Activated CD4-positive, alpha-beta T cell treated with anti-CD3 and anti-CD28 coated beads for 36 hours (primary cell): ENCODE measurements at places on chromosomes 3 and 15. TPM values are rescaled to one million over a fixed set of nuclear protein-coding genes. Genes with fewer than 3 reads are reported as not detected.
A peak's percentile ranks its signal among the peaks of the same experiment; 100 is the strongest.

DNA sequence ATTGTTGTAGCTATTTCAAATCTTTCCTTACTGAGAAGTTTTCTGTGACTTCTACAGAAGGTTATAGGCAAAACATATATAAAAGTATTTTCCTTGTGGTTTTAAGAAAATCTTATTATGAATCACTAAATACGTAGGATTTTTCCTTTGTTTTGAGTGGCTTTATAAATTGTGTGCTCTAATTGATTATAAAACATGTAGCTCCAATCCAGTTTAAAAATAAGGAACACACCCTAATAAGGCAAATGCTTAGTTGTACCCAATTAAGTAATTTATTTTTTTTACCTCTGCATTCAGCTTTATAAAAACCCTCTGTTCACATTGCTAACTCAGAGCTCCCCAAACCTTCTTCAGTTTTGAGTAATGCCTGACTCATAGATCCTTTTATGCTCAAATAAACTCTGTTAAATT, 408.0 kb downstream of the NAALADL2 start:
- H3K36me3 ChIP-seq: no peaks in the 10 kb centered on the region
- no peak overlapping the region for H3K4me3 ChIP-seq
- no peak overlapping the region for H3K27ac ChIP-seq
- DNase-seq: no peak
- no peaks in the 10 kb centered on the region for H3K4me1 ChIP-seq

- H3K27me3 ChIP-seq: no peaks in the 10 kb centered on the region
- DNase-seq: no peak
- peaks cover 54% of the 10 kb centered on the region for H3K4me1 ChIP-seq
- H3K4me3 ChIP-seq: no peak overlapping the region
- no peak overlapping the region for H3K27ac ChIP-seq
- H3K36me3 ChIP-seq: peaks cover 4% of the 10 kb centered on the region
Measured at GRCh38 chr3:16944356-16944755, 59.6 kb downstream of the PLCL2 start.

DNA sequence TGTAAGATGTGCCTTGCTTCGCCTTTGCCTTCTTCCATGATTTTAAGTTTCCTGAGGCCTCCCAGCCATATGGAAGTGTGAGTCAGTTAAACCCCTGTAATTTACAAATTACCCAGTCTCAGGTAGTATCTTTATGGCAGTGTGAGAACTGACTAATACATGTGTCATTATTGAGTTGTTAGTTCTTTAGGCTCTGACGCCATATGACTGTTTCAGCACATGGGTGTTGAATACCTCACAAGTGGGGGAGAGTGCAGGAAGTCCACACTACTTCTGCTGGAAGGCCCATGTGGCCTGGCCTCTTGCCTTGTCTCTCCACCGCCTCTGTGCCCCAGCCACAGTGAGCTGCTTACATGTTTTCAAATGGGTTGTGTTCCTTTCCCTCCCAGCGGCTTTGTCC, 28.5 kb downstream of the MFSD1 start:
- H3K27ac ChIP-seq: no peak overlapping the region
- no peak overlapping the region for H3K4me3 ChIP-seq
- H3K36me3 ChIP-seq: peaks cover 17% of the 10 kb centered on the region
- no peaks in the 10 kb centered on the region for H3K4me1 ChIP-seq
- DNase-seq: peak; percentile 16
- no peaks in the 10 kb centered on the region for H3K27me3 ChIP-seq

- no peaks in the 10 kb centered on the region for H3K36me3 ChIP-seq
- no peak for DNase-seq
- H3K4me1 ChIP-seq: no peaks in the 10 kb centered on the region
- H3K4me3 ChIP-seq: no peak overlapping the region
- H3K27ac ChIP-seq: no peak overlapping the region
Measured at GRCh38 chr3:90092994-90093393, 985.6 kb downstream of the EPHA3 start.

DNA sequence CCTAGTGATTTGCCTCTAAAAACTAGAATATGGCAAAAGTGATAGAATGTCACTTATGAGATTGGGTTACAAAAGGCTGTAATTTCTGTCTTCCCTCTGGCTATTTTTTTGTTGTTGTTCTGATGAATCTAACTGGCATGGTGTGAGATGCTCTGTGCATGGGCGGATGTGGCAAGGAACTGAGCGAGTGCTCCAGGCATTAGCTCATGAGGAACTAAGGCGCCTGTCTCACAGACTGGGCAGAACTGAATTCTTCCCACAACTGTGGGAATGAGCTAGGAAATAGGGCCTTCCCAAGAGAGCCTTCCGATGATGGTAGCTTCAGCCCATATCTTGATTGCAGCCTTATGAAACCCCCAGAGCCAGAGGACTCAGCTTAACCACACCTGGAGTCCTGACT, 222.5 kb downstream of the NR2F2 start:
- DNase-seq: no peak
- H3K36me3 ChIP-seq: no peaks in the 10 kb centered on the region
- H3K4me1 ChIP-seq: no peaks in the 10 kb centered on the region

GRCh38 chr3:48538451-48538850, 18.2 kb downstream of the PFKFB4 start:
- H3K36me3 ChIP-seq: peaks cover 53% of the 10 kb centered on the region
- H3K27me3 ChIP-seq: no peaks in the 10 kb centered on the region
- no peaks in the 10 kb centered on the region for H3K4me1 ChIP-seq

GRCh38 chr15:61155741-61156700, 73.1 kb downstream of the RORA start:
- no peaks in the 10 kb centered on the region for H3K36me3 ChIP-seq
- DNase-seq: no peak
- H3K4me1 ChIP-seq: no peaks in the 10 kb centered on the region
- no peak overlapping the region for H3K4me3 ChIP-seq
- no peak overlapping the region for H3K27ac ChIP-seq

DNA sequence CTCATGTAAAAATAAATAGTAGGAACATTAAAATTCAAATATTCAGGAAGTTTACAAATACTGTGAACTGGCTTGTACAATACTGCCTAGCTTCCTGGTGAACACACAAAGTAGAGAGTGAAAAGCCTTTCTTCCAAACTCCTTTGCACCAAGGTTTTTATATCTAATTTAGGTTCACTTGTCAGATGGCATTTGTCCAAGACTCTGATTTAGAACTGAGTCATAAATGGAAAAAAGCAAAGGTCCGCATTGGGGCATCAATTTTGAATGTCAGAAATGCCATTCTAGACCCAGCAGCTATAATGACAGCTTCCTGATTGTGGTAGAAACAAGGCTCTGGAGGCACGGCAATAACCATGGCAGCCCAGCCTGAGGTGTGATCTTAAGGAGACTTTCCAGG, 160.7 kb downstream of the PDE8A start:
- H3K27me3 ChIP-seq: no peaks in the 10 kb centered on the region
- peaks cover 15% of the 10 kb centered on the region for H3K36me3 ChIP-seq
- H3K27ac ChIP-seq: no peak overlapping the region
- H3K4me3 ChIP-seq: no peak overlapping the region

- H3K27me3 ChIP-seq: no peaks in the 10 kb centered on the region
- peaks cover 32% of the 10 kb centered on the region for H3K4me1 ChIP-seq
- H3K4me3 ChIP-seq: no peak overlapping the region
- H3K36me3 ChIP-seq: peaks cover 52% of the 10 kb centered on the region
- no peak for DNase-seq
Measured at GRCh38 chr15:52031556-52031955, 12.5 kb downstream of the MAPK6 start.

- H3K4me1 ChIP-seq: no peaks in the 10 kb centered on the region
- H3K27ac ChIP-seq: no peak overlapping the region
- H3K4me3 ChIP-seq: no peak overlapping the region
- H3K27me3 ChIP-seq: no peaks in the 10 kb centered on the region
- DNase-seq: no peak
Measured at GRCh38 chr3:175002732-175003143, 143.6 kb downstream of the NAALADL2 start.

GRCh38 chr15:40944510-40945296, 8.6 kb upstream of the CHAC1 start:
- no peaks in the 10 kb centered on the region for H3K36me3 ChIP-seq
- peaks cover under 1% of the 10 kb centered on the region for H3K27me3 ChIP-seq
- no peak overlapping the region for H3K27ac ChIP-seq
- H3K4me3 ChIP-seq: no peak overlapping the region
- no peak for DNase-seq

DNA sequence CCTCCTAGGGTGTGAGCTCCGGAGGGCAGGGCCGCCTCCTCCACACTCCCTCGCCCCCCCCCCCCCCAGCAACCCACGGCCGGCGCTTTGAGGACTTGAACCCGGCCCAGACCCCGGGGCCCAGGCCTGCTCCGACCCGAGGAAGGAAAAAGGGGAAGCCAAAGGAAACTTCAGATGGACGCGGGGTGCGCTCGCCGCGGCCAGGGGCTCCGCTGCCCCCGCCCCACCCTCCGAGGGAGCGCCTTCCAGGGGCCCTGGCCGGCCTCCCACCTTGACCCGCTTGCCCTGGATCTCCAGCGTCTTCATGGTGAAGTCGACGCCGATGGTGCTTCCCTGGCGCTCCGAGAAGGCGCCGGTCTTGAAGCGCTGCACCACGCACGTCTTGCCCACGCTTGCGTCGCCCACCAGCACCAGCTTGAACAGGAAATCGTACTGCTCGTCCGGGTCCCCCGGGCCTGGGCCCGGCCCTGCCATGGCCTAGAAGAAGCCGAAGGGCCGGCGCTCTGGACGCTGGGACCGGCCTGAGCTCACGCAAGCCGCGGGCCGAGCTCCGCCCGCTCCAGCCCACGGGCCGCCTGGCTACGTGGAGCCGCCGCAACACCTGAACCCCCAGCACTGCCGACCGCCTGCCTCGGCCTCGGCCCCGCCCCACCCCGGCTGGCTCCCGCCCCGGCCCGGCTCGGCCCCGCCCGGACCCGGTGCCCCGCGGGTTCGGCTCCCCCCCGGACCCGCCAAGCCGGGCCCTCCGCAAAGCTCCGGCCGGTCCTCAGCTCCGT, 400 bp downstream of the RAB43 start:
- H3K27me3 ChIP-seq: no peaks in the 10 kb centered on the region
- H3K4me1 ChIP-seq: peaks cover 39% of the 10 kb centered on the region
- peak overlapping the region; percentile 95 for H3K27ac ChIP-seq

- DNase-seq: no peak
- H3K4me3 ChIP-seq: no peak overlapping the region
- no peaks in the 10 kb centered on the region for H3K27me3 ChIP-seq
Measured at GRCh38 chr3:188385295-188385694, 231.3 kb downstream of the LPP start.

DNA sequence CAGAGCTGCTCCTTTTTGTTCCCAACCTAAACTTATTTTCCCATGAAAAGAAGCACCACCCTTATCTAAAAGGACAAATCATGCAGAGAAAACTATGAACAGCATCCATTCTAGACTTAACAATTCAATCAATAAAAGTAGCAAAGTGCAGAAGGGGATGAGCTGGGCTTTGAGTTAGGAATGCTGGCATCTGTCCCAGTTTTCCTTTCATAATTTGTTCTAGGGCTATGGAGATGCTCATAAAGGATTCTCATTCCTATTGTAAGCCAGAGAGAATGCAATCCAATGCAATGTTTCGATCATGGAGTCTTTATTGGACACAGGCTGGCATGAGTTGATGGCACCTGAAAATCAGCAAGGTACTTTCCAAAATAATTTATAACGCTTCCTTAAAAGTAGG, 330.6 kb downstream of the VPS13C start:
- H3K4me3 ChIP-seq: no peak overlapping the region
- no peak overlapping the region for H3K27ac ChIP-seq
- no peaks in the 10 kb centered on the region for H3K4me1 ChIP-seq
- peaks cover 8% of the 10 kb centered on the region for H3K27me3 ChIP-seq

DNA sequence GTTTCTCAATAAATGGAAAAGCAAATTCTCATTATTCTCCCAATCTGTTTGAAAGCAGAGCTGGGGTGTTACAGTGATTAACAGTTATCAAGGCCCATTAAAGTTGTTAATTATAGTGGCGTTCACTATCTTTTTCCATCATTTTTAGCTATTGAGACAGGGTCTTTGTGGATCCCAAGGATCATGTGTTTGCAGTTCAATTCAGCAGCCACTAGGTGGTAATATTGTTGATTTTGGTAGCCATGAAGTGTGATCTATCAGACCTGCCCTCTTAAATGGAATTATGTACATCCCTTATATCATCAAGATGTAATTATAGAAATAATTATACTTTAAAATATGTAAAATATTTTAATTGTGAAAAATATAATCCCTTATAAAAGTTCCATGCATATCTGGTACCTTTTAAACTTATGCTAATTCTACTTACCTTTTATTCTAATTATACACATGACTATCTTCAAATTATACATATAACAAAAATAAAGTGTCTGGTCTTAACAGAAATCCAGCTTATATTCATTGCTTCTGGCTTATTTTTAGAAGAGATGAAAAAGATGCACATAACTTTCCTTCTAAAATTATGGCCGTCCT, 126.4 kb downstream of the GREM1 start:
- H3K27ac ChIP-seq: no peak overlapping the region
- H3K4me3 ChIP-seq: no peak overlapping the region
- H3K4me1 ChIP-seq: no peaks in the 10 kb centered on the region

DNA sequence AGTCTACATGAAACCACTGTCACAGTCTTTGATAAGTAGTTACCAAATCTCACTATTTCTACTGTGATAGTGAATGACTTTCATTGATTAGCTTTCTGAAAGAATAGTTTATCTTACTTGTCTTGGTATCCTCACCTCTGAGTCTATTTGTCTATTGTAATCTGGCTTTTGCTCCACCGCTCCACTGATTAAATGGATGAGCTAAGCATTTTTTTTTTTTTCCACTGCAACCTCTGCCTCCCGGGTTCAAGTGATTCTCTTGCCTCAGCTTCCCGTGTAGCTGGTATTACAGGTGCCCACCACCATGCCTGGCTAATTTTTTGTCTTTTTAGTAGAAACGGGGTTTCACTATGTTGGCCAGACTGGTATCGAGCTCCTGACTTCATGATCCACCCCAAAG, 12.9 kb downstream of the BBS4 start:
- H3K4me3 ChIP-seq: no peak overlapping the region
- H3K4me1 ChIP-seq: peaks cover 11% of the 10 kb centered on the region
- no peak overlapping the region for H3K27ac ChIP-seq
- peaks cover 4% of the 10 kb centered on the region for H3K36me3 ChIP-seq
- no peaks in the 10 kb centered on the region for H3K27me3 ChIP-seq

DNA sequence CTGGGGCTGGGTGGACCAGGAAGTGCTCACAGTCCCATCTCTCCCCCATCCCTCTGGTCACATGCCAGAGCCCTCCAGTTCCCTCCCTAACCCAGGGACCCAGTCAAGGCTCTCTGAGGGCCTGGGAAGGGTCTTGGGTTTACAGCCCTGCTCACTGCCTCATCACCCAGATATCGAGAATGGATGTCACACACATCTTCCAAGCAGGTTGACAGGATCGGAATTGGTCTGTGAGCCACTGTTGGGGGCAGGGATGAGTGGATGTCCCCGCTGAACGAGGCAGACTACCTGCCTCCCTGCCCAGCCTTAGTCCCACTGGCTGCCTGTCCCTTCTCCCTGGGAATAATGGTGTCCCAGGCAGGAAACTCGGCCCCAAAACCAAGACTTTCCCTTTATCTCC, 20.0 kb upstream of the GOLGA6C start:
- H3K27me3 ChIP-seq: no peaks in the 10 kb centered on the region
- no peak overlapping the region for H3K27ac ChIP-seq
- no peak overlapping the region for H3K4me3 ChIP-seq
- DNase-seq: no peak
- no peaks in the 10 kb centered on the region for H3K36me3 ChIP-seq
- H3K4me1 ChIP-seq: peaks cover 3% of the 10 kb centered on the region

GRCh38 chr15:75237316-75237982, 20.7 kb upstream of the GOLGA6C start:
- H3K27me3 ChIP-seq: peaks cover 3% of the 10 kb centered on the region
- no peak overlapping the region for H3K4me3 ChIP-seq
- no peak for DNase-seq
- no peaks in the 10 kb centered on the region for H3K36me3 ChIP-seq
- H3K27ac ChIP-seq: no peak overlapping the region

The NAALADL2 gene
- total RNA-seq: not detected

The OR5K2 gene
- total RNA-seq: not detected

The CKMT1A gene
- total RNA-seq: 0.27 TPM

The ACTRT3 gene
- total RNA-seq: 0.62 TPM

The CMTM7 gene
- 41.1 TPM for total RNA-seq

The C3orf20 gene
- total RNA-seq: not detected

The ARMC8 gene
- total RNA-seq: 38.3 TPM

The SEMA3F gene
- total RNA-seq: 0.46 TPM

The LTF gene
- not detected for total RNA-seq

The AGBL1 gene
- 0.05 TPM for total RNA-seq
